ENCODE measurements at places on chromosomes 7 and 10. TPM values are rescaled to one million over a fixed set of nuclear protein-coding genes. Genes with fewer than 3 reads are reported as not detected.

MOSPD3 gene
- total RNA-seq = 47.2 TPM

- no peak for DNase-seq
Measured at GRCh38 chr10:23535381-23535780, 96.5 kb downstream of the OTUD1 start.

GRCh38 chr7:138981332-138982203, at the start of gene KIAA1549:
Gene KIAA1549, minus strand, starts transcription at chr7:138981389. Its CDS starts 120 bp downstream, at chr7:138981269.
- DNase-seq = peak; percentile 69

DNA sequence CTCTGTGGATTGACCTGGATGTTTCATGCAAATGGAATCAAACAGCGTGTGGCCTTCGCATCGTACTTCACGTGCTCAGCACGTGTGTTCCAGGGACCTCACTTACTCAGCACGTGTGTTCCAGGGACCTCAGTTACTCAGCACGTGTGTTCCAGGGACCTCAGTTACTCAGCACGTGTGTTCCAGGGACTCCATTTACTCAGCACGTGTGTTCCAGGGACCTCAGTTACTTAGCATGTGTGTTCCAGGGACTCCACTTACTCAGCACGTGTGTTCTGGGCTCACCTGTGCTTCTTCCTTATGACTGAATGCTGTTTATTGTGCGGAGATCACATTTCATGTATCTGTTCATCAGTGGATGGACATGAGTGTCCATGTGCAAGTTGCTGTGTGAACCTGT, 22.0 kb downstream of the INPP5A start:
- DNase-seq = no peak

- DNase-seq = no peak
Measured at GRCh38 chr10:75865413-75866299, 434.2 kb downstream of the LRMDA start.

CHPF2 gene
- 56.0 TPM for total RNA-seq

GRCh38 chr7:77791336-77791735, 6.9 kb downstream of the TMEM60 start:
- DNase-seq = no peak

DNA sequence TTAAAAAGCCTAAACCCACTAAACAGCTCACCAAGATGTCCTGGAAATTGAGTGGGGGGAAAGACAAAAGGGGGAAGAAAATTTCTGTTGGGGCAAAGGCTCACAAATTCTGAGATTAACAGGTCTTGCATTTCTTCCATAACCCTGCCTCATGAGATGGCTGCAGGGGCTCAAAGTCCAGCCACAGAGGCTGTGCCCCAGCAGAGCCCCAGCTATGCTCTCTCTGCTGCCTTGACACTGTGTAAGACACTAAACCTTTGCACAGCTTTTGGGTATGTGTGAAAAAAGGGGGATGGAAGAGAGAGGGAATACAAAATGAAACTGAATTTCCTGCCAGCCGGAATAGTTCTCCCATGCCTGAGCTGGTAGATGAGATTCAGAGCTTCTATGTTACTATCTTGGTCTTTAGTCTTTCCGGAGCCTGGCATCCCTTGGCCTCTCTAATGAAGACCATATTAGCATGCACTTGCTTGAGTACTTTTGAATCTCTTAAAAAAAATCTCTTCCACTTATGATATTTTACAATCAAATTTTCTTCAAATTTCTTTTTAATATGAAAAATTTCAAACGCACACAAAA, 240.0 kb upstream of the IMMP2L start:
- no peak for DNase-seq

DNA sequence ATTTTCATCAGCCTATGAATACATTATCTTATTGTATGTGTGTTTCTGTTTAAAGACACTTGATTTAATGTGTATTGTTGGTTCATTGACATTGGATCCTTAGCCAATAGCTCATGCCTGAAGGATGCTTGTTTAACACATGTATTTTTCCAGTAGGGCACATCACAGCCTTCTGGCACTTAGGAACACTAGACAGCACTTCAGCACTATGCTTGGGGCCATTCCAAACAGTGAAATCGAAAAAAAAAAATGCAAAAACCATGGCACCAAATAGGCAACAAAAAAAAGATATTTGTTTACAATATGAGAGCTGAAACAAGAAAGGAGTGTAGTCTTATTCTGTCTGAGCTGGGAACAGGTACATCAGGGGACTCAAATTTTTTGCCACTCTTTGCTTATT, 262.8 kb downstream of the SLC25A13 start:
- no peak for DNase-seq

GRCh38 chr7:137820677-137821420, 25.9 kb downstream of the DGKI start:
- no peak for DNase-seq

DNA sequence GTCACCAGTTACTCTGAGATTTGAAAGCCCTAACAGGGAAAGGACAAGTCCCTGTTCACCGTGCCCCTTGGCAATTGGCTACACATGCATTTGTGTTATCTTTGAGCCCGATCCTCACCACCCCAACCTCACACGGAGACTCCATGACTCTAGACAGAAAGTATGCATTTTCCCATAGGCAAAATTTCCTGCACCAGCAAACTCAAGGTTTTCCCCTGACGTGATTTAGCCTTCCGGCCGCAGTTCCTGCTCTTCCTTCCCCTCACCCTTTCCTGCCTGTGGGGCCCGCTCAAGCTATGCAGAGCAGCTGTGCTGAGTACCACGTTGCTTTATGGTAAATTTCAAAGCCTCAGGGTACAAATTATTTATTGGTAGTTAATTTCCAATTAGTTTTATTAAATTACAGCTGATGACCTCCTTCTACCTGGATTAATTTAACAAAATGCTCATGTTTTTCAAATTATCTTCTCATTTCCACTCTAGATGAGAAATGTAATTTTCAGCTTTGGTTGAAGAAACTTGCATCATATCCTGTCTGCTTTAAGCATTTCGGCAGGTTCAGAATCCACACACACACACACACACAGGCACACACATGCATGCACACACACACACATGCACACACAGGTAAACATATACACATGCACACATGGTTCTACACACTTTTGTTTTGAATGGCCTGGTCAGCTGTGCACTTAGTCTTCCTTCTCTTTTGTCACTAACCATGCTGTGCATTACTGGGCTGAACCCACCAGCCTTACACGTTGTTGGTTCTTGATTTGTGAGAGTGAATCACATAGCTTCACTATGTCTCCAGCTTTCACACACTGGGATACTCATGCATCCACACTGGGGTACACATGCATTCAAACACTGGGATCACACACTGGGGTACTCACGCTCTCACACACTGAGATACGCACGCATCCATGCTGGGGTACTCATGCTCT, 283.1 kb upstream of the PITRM1 start:
- peak; percentile 32 for DNase-seq

DNA sequence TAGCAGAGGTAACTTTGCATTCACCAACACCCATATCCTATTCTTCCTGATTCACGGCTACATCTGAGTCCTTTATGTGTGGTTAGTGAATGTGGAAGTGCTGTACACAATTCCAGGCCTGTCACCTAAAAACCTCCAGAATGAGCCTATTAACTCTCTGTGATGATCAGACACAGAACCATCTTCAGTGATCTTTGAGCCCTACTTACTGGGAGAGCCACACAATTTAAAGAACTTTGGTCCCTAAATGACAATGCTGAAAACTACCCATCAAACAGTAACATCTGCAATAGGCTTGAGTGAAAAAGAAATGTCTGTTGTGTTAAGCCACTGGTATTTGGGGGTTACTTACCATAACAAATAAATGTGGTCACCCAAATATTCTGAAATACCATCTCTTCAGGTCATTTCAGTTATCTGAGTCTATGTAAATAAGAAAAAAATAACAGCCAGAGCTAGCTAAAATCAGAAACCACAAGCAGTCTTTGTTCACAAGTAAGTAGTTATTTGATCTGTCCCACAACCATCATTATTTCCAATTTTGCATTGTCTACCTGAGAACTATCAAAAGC, 145.7 kb downstream of the HGF start:
- no peak for DNase-seq

DNA sequence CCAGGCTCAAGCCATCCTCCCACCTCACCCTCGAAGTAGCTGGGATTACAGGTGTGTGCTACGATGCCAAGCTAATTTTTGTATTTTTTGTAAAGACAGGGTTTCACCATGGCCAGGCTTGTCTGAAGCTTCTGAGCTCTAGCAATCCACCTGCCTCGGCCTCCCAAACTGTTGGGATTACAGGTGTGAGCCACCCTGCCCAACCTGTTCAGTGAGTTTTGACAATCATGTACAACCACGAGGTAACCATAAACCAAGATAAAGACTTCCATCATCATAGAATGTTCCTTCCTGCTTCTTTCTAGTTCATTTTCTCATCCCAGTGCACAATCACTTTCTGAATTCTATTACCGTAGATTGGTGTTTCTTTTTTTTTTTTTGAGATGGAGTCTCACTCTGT, 30.5 kb upstream of the MKRN1 start:
- DNase-seq = no peak

ADAM12 gene
- 1.2 TPM for total RNA-seq

- no peak for DNase-seq
Measured at GRCh38 chr10:92850185-92850584, 1.9 kb downstream of the EXOC6 start.

SHH gene
- total RNA-seq = not detected

GRCh38 chr10:79342295-79342761, 4.9 kb upstream of the PPIF start:
- DNase-seq = no peak

GIMAP4 gene
- total RNA-seq = 277 TPM

FEZF1 gene
- not detected for total RNA-seq

- no peak for DNase-seq
Measured at GRCh38 chr10:71542478-71542877, 145.8 kb downstream of the CDH23 start.

DNA sequence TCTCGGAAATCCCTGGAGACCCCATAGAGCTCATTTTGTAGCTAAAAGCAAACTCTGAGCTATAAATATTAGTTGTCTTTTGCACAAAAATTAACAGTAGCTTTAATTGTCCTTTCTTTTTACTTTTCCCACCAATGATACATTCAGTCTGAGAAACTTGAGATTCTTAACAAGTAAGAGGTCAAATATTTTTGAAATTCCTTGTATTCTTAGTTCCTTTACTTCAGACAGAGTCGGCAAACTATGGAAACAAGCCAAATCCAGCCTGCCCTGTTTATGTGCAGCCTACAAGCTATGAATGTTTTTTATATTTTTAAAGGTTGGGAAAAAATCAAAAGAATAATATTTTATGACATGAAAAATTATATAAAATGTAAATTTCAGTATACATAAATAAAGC, 146.6 kb downstream of the CTNNA3 start:
- DNase-seq = no peak

- no peak for DNase-seq
Measured at GRCh38 chr7:26480156-26480555, 188.5 kb downstream of the SNX10 start.

DNA sequence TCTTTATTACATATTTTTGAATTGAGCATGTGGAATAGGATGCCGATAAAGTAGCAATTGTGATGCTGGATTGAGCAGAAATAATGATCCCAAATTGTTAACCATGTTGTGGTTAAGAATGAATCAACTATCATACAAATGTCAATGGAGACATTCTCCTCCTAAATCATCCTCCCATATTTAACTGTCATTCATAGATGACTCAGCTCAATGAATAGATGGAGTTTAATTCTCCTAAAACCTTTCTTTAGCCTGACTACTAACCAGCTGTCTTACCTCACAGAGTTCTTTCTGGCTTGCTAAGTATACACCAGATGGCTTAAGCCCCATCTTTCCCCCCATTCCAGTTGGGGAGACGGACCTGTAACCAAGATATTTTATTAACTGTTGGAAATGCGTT, 23.4 kb upstream of the NPS start:
- no peak for DNase-seq

OR2A42 gene
- not detected for total RNA-seq

- no peak for DNase-seq
Measured at GRCh38 chr10:11012421-11013295, 5.0 kb upstream of the CELF2 start.

GRCh38 chr7:47651355-47652317, 69.7 kb upstream of the TNS3 start:
- no peak for DNase-seq

GRCh38 chr10:35927990-35928488, 285.9 kb upstream of the FZD8 start:
- no peak for DNase-seq

DNA sequence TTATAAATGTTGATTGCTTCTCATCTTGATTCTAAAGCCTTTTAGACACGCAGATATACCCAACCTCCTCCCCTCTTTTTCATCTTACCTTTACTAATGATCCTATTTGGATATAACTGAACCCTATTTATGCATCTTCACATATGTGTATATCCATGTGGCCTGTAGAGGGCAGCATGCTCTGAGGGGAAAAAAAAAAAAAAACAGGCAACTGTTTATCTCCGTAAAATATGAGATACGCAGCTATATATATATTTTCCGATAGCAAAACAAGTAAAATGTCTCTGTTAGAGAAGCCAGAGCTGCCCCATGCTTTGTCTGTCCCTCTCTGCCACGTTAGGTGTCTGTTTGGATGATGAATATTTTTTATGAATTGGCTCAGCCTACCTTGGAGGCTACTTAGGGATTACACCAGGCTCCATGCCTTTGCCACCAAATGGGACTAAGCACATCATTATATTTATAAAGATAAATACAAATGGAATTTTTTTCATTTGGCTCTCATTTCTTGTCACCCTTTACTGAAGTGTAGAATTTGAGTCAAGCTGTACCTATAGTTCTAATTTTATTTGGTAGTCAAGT, 174.8 kb upstream of the FZD1 start:
- DNase-seq = no peak

ATOH7 gene
- total RNA-seq = not detected
